Dermis microvascular lymphatic vessel endothelial cell (primary cell): ENCODE measurements at places on chromosomes 7 and 10.

GRCh38 chr7:3879355-3880075 lies 578.5 kb downstream of the SDK1 start:
- DNase-seq = no peak

DNA sequence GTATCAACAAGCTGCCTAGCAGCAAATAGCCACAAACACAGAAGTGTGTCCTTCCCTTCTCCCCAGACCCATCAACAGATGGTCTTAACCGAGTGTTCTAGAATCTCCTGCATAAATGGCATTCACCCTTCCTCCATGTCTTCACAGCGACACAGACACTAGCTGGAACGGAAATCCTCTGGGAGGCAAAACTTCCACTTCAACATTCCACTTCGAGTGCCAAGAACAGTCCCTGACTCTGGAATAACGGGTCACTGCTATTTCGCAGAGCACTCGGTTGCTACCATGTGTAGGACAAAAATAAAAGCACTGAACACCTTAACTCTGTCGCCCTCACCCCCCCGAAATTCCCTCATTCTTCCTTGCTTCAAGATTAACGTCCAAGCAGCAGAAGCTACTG lies 65.1 kb downstream of the SFMBT2 start:
- peak; percentile 8 for DNase-seq

GRCh38 chr7:51255536-51256208 lies 60.9 kb downstream of the COBL start:
- DNase-seq = no peak

DNA sequence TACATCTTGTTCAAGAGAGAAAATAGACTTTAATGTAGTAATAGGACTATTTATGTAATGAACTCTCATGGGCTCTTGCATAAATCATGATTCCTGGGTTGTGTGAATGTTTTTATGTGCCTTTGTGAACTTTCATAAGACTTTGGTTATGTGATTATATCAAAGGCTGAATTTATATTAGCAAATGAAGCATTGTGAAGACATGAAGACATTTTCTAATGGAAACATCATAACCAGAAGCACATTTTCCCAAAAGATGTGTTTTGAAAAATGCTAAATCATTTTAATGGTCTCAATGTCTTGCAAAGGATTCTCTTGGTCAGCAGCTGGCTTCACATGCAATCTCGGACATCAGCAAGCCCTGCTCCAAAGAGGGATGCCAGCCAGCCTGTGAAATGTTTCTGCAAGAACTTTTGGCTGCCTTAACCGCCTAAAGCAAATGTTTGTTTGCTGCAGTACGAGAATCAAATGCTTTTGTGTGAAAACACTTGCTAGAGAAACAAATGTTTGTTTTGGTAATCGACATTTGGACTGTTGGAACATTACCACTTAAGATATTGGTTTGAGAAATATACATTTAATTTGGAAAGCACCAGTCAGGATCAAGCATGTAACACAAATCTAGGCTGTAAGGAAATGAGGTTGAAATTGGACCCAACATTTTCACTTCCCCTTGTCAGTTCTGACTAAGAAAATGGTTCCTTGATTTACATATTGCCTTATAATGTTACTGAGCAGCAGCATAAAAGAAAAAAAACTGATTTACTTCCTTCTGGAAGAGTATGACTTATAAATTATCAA lies 102.1 kb downstream of the RTKN2 start:
- DNase-seq = no peak

DNA sequence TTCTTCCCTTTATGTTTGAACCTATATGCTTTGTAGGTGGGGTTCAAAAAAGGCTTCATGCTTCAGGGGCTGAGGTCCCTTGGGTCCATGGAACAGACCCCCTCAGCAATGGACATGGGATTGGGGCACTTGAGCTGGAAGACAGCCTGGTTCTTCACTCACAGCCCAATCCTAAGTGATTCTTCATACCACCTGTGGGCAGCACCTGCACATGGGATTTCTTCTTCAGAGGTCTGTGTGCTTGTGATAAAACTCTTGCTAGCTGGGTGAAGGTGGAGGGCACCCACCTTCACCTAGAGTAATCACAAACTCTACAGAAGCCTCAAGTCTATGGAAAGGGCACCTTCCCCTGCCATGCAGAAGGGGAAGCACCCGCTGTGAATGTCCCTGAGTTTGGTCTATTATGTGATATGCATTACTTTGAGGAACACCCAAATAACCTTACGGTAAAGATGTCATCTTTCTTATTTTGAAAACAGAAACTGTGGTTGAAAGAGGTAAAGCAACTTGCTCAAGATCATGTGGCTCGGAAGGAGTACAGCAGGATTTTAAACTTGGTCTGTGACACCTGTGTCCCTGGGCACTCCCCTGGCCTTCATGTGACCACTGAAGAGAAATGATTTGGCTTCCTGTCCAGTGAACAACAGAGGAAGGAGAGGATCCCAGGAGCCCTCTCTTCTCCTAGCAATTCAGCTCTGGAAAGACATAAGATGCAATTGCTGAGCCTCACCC lies 469.5 kb upstream of the ZMIZ1 start:
- DNase-seq = no peak

GRCh38 chr7:117086788-117087187 lies 133.5 kb downstream of the ST7 start:
- DNase-seq = no peak

- DNase-seq = no peak
Measured at GRCh38 chr10:79405995-79406515, 39.4 kb downstream of the ZCCHC24 start.

DNA sequence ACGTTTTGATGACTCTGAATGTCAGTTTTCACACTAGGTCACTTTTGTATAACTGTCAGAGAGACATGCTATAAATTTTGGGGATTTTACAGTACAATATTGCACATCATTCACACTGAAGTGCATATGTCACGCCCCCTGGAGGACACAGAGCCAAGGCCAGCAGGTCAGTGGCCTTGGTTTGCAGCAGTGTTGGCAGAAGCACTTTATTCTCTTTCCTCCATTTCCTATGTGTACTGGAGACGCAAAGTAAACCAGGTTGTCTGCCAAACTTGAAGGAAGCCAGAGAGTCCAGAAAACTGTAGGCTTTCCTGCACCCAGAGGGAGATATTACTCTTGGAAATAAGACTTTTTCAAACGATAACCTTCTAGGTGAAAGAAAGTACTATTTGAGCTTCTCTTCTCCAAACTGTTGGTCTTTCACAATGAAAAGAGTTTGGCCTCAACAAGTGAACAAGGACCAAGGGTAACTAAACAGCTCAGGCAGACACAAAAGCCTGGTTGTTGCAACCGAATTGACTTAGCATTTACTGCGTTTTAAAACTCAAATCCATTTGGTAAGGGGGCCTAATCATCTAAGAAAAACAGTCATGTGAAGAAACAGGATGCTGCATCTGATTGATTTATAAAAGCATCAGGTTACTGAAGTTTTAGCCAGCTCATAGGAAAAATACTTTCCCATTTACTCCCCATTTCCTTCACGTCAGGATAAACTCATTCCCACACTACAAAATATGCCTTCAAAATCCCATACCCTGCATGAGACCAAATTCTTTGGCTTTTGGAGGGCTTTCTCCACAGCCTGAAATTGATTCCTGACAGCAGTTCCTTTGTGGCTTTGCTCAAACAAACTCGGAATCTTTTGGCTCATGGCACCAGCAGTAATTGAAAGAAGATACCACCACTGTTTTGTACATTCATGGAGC lies 83.0 kb upstream of the SEC61G start:
- DNase-seq = peak; percentile 14

GRCh38 chr7:32103361-32103760 lies 33.2 kb upstream of the PDE1C start:
- DNase-seq = no peak

DNA sequence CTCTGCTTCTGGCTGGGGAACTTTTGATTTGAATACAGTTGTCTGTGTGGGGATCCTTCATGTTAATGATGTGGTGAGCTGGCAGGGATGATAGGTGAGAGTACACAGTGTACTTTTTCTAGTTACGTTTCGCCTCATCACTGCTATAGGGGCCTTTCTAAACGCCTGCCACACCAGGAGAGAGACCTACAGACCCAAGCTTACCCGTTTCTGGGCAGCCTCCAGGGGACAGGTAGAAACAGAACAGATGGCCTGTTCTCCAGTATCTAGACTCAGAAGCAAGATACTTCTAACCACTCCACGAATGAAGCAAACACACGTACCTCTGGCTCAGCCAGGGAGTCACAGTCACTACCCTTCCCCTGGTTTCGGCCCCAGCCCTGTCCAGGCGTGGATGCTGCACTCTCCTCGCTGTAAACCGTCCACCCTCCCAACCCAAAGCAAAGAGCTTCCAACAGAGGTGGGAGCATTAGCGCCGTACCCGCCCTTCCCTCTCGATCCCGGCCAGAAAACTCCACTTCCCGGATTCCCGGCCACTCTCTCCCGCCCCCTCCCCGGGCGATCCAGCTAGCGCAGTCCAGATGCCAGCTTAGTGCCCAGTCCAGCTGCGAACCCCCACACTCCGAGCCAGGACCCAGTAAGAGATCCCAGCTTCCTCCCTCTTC lies 1.2 kb downstream of the CCDC6 start:
- peak; percentile 49 for DNase-seq

- no peak for DNase-seq
Measured at GRCh38 chr10:31769564-31769963, 159.1 kb downstream of the ARHGAP12 start.

DNA sequence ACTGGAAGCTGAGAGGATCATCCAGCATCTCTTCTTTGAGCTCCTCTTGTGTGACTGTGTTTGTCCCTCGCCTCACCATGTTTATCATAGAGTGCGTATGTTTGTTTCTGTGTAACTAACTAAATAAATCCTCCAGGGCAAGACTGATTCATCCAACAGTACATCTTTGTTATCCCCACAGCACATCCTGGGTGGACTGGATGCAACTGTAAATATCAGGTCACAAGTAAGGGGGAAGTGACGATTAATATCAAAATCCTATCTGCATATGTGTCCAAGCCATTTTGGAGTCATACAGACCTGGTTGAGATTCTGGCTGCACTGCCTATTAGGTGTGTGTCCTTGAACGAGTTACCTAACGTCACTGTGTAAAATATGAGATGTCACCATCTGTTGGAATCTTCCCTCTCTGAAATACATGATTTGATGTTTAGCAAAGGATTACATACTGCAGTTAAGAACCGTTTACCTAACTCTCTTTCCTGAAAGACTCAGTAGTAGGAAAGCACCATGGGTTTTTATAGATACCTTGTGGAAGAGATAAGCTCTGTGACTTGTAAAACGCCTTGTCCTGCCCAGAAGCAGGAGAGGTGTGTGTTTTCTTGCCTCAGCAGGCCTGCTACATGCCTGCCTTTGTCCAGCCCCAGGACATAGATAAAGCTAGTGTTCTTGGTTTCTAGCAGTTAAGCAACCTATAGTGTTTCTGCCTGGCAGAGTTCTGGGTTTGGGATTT lies 25.8 kb downstream of the WBP1L start:
- no peak for DNase-seq

DNA sequence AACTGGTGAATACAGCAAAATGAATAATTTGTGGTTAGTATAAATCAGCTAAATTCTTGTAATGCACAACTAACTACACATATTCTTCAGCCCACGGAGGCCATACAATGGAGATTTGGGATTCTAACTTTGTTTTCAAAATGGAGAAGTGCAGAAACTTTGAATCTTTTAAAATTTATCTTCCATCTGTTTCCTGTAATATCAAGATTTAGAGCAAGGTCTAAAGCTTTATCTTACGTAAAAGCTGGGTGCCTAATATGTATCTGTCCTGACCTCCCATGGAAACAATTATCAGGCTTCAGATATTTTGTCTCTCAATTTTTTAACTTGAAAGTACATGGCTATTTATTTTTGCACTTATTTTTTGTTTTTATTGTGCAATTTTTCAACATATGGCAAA lies 5.0 kb upstream of the AHR start:
- DNase-seq = no peak

GRCh38 chr10:79081353-79082034 lies 12.7 kb downstream of the ZMIZ1 start:
- DNase-seq = no peak

DNA sequence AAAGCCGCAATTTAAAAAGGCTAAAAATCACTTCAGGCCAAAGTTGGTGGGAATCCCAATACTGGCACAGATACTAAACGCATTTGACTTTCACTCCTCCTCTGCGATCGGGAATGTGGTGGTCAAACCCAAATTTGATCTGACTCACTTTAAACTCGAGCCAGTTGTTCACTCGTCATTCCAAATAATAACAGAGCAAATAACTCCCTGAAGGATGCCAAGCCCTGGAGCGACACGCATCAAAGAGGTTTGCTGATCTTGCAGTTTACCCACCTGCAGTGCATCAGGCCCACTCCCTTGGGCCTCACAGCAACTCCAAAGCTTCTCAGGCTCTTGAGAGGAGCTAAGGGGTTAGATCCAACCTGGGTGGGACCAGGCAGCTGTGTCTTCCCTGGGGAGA lies 12.2 kb downstream of the PTN start:
- DNase-seq = no peak

GRCh38 chr7:15719311-15719710 lies 32.8 kb upstream of the MEOX2 start:
- no peak for DNase-seq

GRCh38 chr7:3463696-3464095 lies 162.6 kb downstream of the SDK1 start:
- no peak for DNase-seq

DNA sequence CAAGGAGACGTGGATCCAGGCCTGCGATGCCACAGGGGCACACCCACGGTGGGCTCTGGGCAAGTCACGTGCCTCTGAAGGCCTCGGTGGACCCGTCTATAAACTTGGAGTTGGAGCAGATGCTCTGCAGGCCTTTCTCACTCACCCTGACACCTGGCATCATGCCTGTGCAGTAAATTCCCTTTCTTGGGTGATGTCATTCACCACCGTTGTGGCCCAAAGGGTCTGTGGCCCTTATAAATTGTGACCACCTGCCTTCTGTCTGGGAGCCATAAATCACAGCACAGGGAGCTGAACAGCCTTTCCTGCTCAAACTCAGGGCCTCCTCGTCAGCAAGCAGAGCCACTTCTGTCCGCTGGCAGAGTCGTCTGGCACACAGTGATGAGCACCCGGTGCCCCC lies 52.2 kb downstream of the GPAM start:
- no peak for DNase-seq

DNA sequence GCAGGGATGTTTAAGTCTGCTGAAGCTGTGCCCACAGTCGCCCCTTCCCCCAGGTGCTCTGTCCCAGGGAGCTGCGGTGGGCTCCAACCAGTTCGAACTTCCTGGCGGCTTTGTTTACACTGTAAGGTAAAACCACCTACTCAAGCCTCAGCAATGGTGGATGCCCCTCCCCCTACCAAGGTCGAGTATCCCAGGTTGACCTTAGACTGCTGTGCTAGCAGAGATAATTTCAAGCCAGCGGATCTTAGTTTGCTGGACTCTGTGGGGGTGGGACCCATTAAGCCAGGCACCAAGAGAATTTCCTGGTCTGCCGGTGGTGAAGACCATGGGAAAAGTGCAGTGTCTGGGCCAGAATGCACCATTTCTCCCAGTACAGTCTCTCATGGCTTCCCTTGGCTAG lies 56.0 kb downstream of the CCDC7 start:
- DNase-seq = no peak
